ENCODE measurements at places on chromosomes 16 and 17.

GRCh38 chr17:55822028-55822427, 71.2 kb downstream of the PCTP start:
- DNase-seq: no peak

GRCh38 chr16:1010815-1011214, 29.2 kb downstream of the SOX8 start:
- no peak for DNase-seq

GRCh38 chr17:9240659-9241370, 219.5 kb downstream of the NTN1 start:
- peak; percentile 65 for DNase-seq

DNA sequence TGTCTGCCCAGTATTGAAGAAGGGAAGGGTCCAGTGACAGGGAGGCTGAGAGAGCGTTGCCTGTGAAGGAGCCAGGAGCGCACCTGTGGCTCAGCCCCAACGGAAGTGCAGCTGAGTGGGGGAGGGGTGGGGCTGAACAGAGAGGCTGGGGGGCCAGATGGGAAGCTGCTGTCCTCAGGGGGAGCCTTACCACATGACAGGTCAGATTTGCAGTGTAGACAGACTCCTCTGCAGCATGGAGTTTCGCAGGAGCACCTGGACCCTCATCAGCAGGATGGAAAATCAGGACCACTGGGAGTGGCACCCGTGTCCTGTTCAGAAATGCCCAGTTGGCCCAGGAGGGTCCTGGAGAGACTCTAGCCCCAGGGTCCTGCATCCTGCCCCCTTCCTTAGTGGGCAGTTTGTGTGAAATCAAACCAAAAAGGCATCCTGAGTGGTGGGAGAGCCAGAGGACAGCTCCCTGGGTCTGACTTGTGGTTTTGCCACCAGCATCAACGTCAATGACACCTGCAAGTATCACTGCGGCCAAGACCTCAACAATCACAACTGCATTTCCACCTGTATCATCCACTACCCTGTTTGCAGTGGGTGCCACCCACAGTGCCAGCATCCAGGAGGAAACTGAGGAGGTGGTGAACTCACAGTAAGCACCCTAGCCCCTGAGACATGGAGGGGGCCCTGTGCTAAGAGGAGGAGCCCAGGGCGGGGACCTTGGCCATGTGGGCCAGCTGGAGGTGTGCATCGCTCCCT, 7.8 kb downstream of the CD300A start:
- no peak for DNase-seq

DNA sequence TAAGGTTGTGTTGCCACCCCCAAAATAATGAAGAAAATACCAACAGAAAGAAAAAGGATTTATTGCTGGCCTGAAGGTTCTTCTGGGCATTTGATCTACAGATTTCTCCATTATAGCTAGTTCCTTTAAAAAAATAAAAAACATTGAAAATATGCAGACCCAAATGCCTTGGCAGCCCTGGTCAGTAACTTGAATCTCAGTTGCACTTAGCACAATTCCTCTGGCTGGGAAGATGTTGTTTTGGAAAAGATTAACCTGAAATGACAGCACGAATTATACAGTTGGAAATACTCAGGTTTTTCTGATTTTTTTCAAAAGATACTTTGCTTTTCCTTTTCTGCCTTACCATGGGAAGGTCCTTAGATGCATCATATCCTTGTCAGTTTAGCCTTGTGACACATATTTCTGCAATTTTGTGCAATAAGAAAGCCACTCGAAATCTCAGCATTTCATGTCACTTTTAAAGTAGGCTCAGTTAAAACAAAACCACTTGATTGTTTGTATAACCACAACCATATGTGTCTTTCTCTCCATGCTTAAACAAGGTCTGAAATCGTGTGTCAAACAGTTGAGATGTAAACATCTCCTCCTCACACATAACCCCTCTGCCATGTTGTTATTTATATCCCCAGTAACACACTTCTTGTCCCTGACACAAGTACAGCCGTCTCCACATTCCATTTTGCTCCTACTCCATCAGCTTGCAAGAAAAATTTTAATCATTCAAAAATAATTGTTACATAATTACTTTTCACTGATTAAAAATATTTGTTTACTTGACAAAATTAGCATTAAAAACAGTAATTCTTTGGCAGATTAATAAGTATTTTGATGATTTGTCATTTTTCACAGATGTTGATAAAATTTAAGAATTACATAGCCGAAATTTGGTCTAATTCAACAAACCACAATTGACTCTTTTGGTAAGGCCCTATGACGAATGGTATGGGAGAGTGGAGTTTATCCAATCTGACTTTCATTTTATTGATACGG, 61.1 kb downstream of the SIAH1 start:
- peak; percentile 42 for DNase-seq

DNA sequence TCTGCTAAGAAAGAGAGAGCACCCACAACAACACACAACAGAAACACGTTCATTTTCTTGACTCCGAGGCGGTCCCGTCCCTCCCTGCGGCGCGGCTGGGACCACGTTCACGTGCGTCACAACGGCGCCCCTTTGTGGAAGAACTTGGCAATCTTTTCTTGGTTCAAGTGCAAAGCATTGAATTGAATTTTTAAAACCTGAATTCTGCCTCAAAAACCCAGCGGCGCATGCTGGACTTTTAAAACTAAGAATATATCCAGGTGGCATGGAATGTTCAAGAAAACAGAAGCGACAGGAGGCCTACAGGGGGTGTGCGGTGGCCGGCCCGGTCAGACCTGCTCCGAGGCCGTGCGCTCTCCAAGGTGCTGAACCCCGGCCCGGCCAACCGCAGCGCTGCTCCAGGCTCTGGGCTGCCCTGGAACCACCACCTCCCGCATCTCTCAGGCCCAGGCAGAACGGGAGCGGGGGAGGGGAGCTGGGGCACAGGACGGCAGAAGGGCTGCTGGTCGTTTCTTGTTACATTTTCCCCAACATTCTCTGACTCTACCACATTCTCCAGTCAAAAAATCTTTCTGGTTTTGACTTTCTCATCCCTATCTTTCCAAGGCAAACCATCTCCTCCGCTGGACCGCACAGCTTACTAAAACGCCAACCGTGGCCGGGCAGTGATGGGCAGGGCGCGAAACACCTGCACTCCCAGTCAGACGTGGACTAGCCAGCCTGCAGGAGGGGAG, 3.4 kb upstream of the HEXD start:
- peak; percentile 84 for DNase-seq

GRCh38 chr16:57930533-57930932, 40.4 kb downstream of the CNGB1 start:
- no peak for DNase-seq

DNA sequence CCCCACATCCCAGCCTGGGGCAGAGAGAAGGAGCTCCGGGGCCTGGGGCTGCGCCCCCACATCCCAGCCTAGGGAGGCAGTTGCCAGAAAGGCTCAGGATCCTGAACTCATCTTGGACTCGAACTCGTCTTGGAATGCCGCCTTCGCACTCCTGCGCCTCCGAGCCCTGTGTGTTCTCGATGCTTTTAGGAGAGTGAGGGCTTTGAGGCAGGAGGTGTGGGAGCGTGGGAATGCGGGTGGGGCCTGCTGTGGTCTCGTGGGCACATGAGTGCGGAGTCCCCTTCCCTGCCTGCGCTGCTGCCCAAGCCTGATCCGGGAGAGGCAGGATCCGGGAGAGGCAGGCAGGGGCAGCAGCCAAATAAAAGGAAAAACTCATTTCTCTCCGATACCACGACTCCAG, 1.2 kb downstream of the BHLHA9 start:
- no peak for DNase-seq

GRCh38 chr17:77772899-77773358, 185.6 kb upstream of the TNRC6C start:
- peak; percentile 17 for DNase-seq

DNA sequence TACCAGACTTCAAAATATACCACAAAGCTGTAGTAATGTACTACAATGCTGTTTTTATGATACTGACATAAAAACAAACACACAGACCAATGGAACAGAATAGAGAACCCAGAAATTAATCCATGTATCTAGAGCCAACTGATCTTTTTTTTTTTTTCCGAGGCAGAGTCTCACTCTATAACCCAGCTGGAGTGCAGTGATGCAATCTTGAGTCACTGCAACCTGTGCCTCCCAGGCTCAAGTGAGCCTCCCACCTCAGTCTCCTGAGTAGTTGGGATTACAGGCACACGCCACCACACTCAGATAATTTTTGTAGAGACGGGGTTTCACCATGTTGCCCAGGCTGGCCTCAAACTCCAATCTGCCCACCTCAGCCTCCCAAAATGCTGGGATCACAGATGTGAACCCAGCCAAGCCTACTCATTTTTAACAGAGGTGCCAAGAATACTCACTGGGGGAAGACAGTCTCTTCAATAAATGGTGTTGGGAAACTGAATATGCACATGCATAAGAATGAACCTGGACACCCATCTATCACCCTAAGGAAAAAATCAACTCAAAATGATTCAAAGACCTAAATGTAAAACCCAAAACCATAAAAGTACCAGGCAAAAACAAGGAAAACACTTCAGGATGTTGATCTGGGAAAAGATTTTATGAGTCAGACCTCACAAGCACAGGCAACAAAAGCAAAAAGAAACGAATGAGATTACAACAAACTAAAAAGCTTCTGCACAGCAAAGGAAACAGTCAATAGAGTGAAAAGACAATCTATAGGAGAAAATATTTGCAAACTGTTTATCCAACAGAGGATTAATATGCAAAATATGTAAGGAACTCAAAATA, 63.1 kb downstream of the STX8 start:
- DNase-seq: peak; percentile 67

- no peak for DNase-seq
Measured at GRCh38 chr16:79072517-79072916, 528.0 kb downstream of the MAF start.

DNA sequence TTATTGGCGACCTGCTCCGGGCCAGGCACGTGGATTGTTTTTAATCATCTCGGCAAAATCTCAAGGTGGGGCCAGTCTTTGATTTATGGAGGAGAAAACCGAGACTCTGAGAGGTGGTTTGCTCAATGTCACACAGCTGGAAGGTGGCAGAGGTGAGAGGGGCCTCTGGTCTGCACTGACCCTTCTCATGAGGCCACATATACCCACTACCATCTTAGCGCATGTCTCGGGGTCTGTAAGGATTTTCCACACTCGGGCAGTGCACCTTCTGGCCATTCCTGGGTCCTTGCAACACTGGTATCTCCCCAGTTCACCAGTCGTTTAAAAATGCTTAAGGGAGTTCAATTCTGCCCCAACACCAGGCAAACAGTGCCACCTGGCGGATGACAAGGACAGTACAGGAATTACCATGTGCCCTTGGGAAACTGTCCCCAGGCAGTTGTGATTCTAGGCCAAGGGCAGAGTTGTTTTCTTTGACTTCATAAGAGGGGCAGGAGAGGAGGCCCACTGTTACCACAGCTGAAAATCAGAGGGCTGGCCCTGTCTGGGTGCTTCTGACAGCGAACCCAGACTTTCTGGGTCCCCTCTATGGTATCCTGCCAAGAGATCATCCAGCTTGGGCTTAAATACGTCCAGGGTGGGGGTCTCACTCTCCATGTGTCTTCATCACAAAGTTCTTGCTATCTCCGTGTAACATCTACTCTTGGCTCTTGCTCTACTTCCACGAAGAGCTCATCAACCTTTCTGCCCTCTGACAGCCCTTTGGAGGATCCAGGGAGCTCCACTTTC, 39.4 kb upstream of the RAI1 start:
- DNase-seq: peak; percentile 78

DNA sequence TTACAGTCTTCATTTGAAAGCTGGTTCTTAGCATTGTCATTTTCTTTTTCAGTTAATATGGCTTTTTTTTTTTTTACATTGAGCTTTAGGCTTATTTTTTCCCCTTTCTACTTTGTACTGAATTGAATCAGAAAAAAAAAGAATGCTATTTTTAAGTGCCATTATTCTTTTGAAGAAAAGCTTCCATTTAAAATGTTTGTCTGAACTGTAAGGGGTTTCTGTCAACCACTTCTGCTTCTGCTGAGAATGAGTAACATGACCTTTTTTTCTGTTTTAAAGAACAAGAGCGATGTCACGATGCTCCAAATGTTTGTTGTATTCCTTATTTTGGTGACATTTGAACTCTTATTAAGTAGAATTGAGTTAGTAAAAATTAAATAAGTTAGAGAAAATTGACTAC, 50.0 kb downstream of the MRTFB start:
- no peak for DNase-seq

- peak; percentile 93 for DNase-seq
Measured at GRCh38 chr16:10828851-10829366, 10.3 kb upstream of the TVP23A start.

DNA sequence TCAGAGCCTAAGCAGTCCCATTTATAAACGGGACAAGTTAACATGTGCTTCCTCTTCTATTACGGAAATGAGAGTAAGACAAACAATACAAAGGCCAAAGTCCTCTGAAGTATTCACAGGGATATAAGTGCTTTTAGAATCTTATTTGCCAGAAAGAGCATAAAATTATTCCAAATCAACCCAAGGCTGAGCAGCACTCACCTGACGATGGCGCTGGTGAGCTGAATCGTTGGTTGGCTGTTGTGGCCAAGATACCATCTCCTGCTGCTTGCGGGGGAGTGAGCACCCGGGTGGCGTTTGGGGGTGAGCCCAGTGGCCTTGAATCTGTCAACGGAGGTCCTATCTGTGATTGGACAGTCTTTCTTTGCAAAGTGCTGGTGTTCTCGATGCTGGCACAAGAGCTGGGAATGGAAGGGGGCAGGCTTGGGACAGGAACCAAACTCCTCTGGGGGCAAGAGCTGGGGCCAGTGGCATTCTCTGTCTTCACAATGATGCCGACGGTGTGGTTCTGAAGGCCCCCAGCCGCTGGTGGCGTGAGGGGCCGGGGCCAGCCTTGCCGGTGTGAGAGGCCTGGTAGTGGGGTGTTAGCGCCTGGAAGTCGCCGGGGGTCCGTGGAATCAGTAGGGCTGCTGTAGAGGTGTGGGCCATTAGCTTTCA, 9.5 kb upstream of the DHRS13 start:
- peak; percentile 40 for DNase-seq

All from GM23248 (cell line).